HS-27A (cell line): ENCODE measurements at places on chromosomes 12 and 14.
A peak's percentile ranks its signal among the peaks of the same experiment; 100 is the strongest.

GRCh38 chr12:32476446-32476845 is 77.1 kb downstream of the FGD4 start:
- no peak for DNase-seq

- DNase-seq, result no peak
Measured at GRCh38 chr12:26830363-26830762, 2.6 kb downstream of the ITPR2 start.

DNA sequence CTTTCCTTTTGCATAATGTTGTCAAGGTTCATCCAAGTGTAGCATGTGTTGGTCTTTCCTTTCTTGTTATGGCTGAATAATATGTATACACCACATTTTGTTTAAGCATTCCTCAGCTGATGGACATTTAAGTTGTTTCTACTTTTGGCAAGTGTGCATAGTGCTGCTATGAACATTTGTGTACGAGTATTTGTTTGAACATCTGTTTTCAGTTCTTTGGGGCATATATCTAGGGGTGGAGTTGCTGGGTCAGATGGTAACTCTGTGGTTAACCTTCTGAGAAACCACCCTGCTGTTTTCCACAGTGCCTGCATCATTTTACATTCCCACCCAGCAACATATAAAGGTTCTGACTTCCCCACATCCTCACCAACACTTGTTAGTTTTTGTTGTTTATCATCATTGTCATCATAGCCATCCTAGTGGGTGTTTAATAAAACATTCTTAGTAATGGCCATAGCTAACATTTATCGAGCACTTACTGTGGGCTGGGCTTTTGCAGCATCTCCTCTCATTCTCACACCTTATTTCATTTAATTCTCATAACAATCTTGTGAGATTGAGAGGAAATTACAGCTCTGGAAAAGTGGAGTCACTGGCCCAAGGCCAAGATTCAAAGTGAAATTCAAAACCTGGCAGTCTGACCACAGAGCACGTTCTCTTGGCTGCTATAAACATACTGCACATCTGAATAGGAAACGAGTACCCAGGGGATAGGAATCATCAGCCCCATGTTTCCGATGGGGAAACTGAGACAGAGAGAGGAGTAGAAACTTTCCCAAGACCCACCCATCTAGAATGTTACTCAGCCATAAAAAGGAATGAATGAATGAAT is 193.6 kb downstream of the KSR2 start:
- DNase-seq, result no peak

DNA sequence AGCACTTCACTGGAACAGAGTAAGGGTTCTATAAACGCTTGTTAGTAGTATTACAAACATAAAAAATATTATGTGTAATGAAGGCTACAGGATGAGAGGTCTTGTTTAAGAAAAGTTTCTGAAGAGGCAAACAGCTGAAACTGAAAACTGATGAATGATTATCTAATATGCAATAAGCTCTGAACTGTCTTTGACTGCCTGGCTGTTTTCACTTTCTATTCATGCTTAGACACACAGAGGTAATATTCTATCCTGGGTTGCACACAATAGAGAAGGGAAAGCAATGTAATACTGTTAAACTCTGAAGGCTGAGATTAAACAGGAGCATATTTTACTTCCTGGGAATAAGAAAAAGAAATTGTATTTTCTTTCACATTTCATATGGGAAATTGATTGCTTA is 251.3 kb downstream of the ALX1 start:
- DNase-seq, result no peak

GRCh38 chr12:130847112-130847511 is 8.1 kb upstream of the STX2 start:
- no peak for DNase-seq

- DNase-seq, result peak; percentile 15
Measured at GRCh38 chr12:124032265-124032886, 59.4 kb downstream of the ZNF664 start.

DNA sequence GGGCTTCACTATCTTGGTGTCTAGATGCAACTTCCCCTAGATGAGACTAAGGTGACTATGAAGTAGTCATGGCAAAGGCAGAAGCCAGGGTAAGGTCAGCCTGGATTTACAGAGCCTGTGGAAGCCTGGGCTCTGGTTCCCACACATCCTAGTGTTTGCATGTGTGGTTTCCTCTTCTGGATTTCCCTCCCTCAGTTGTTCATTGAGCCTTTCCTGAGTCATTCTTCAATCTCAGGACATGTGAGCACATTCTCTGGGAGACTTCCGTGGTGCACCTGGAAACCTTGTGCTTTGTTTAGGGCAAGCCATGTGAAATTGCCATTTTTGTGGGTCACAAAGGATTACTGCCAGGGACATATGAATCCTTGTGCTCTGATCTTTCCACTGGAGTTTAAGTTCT is 236.6 kb downstream of the C12orf75 start:
- DNase-seq, result no peak

DNA sequence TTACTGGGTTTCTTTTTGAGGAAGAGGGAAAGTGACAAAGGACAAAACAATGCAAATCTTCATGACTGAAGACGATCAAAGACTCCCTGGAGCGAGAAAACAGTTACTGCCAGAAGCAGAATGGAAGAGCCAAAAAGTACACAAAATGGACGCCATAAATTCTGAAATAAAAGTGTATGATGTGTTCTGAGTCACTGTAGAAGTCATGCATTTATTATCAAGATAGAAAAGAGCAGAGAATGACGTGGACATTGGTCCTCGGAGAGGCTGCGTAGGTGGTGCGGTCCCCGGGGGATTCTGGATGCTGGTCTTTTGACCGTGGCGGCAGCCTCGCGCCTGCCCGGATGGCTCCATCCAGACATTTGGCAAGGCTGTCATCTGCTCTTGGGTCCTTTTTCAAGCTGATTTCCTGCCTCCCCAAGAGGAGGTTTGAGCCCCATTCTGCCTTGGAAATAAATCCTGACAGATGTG is 52.8 kb downstream of the C14orf132 start:
- DNase-seq, result no peak

DNA sequence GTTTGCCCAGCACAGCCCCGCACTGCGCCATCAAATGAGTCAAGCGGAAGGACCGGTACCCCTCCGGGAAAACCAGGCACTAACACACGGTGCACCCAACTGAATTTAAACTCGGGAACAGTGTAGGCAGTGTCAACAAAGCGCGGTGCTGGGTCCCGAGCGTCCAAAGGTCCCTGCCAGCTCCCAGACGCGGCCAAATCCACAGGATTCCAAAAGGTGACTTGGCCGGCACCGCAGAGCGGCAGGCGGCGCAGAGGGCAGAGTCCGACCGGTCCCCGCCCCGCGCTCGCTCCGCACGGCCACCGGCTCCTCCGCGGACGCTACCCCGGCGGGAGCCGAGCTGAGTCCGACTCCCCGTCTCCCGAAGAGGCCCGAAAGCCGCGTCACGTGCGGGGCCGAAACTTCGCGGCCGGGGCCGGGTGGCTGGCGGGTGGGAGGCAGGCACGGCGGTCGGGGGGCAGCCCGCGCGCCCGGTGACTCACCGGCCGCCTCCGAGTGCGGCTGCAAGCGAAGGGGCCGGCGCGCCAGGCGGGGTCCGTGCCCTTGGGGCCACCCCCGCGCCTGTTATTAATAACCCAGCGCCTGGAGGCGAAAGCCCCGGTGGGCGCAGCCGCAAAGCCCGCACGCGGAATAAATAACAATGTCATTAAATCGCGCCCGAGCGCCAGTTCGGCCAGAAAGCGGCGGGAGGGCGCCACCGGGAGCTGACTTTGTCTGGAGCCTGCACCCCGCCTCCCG is 863 bp downstream of the DENND5B start:
- peak; percentile 77 for DNase-seq

GRCh38 chr14:104970231-104971068 is 7.7 kb downstream of the AHNAK2 start:
- DNase-seq, result peak; percentile 53

DNA sequence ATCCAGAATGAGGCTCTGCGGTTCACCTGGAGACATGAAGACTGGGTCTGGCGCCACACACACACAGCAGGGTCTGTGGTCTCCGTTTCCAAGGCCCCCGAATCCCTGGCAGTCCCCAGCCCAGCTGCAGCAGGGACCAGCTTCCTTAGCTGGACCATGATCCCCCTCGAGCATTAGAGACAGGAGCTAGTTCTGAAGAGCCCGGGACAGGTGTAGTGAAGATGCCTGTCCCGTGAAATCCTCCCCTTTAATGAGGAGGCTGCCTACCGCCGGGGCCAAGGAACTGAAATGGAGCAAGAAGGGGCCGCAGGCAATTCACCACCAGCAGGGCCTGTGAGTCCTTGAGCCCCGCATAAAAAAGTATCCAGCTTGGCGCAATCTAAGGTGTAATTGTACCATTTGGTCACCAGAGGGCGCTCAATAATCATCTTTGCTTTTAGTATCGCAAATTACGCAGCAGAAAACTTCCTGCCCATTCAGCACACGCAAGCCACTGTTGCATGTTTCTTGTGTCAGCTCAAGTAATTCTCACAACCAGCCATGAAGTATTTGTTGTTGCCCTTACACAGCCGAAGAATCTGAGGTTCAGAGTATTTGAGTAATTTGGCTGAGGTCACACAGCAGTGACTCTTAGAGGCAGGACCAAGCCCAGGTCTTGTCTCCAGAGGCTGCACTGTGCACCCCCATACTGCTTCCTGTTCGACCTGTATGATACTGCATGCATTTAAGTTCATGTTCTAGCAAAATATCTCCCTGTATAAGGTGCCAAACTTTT is 54.3 kb upstream of the PPP2R5C start:
- peak; percentile 51 for DNase-seq

GRCh38 chr14:92663049-92663448 is 85.4 kb downstream of the LGMN start:
- DNase-seq, result no peak

DNA sequence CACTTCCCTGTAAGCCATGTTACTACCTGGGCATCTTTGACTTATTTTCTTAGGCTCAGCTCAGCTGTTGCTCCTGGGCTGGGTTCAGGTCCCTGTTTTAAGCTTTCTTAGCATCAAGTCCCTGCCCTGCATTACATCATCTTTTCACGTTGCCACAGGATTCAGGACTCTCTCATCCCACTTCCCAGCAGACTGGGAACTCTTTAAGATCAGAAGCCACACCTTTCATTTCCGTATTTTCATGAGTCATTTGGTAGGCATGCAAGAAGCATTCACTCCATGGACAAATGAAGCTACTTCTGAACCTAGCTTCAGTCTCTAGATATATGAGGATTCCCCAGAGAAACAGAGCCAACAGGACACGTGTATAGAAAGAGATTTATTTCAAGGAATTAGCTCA is 726.8 kb downstream of the VRK1 start:
- DNase-seq, result no peak

GRCh38 chr12:21502164-21502496 is 541 bp downstream of the GOLT1B start:
- no peak for DNase-seq

GRCh38 chr14:75088566-75089373 is 19.3 kb downstream of the ZC2HC1C start:
- no peak for DNase-seq

- no peak for DNase-seq
Measured at GRCh38 chr12:6384499-6385436, 806 bp downstream of the LTBR start.

DNA sequence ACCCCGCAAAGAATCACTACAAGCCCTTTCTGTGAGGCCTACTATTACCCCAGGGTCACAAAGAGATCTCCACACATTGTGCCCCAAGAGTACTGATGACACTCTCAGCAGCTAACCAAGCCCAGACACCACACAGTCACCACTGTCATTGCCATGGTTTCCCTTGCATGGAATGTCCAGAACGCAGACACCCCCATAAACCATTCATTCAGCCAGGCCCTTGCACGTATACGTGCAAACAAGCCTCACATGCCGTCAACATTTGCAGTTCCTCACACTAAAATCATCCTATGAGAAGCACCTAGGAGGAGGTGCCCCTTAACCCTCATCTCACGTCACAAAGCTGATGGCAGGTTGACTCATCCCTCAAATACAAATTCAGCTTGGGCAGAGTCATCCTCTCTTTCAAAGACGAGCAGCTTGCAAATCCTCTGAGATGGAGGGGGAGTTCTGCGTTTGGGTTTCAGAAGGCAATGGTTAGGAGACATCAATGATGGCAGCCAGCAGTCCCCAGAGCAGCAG is 17.1 kb upstream of the KRT77 start:
- DNase-seq, result no peak

GRCh38 chr12:92431146-92431545 is 271.6 kb upstream of the PLEKHG7 start:
- no peak for DNase-seq

GRCh38 chr12:49707128-49707811 is at the start of gene FMNL3:
TSS of gene FMNL3 (minus strand) at chr12:49707405. CDS start at chr12:49707180, 225 bp downstream.
- DNase-seq, result peak; percentile 76

GRCh38 chr12:125272383-125272933 is 207.2 kb downstream of the AACS start:
- no peak for DNase-seq

- DNase-seq, result no peak
Measured at GRCh38 chr14:94989946-94990345, 167.4 kb downstream of the DICER1 start.

GRCh38 chr12:46452061-46452615 is 79.6 kb upstream of the SLC38A2 start:
- no peak for DNase-seq

DNA sequence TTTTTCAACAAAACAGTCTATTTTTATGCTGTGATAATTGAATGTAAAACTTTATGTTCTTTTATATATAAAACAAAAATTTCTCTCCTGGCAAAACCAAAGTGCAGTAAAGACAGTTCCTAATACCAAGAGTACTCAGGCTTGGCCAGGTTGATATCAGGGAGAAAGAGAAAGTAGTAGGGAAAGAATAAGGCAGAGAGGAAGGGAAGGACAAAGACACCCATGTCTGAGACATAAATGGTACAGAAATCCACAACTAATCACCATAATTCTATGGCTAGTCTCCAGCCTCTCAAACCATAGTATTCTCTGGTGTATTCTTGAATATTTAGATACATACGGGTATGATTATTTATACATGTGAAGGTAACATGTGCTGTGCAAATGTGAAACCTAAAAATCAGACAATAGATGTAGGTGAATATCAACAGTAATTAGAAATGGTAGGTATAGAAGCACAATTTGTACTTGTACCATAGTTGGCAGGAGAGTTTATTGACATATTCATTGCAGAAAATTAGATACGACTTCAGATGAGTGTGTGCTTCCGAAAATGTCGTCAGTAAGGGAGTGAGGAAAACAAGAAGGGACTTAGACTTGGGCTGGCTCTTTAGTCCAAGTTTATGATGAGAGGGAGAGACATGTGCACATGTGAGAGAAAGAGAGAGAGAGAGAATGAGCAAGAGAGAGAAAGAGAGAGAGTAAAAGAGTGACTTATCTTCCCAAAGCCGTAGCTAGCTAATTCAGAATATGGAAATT is 230.8 kb upstream of the NPAS3 start:
- DNase-seq, result no peak

DNA sequence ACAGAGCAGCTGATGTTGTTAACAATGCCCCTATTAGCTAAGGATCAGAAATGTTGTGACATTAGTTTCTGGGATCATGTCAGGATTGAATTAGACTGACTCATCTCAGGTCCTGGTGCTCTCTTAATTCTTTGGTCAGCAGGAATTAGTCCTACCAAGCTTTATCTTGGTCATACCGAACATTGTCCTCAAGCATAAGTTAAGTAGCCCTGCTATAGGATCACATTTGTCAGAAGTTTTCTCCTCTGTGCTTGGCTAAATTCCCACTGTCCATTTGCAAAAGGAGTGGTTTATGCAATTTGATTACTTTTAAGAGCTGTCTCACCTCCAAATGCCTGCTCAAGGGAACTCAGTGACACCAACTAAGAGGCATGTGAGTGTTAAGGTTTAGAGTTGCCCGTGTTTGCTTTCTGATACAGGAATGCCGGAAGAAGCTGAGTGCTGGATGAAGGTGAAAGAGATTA is 48.4 kb upstream of the IFNG-AS1 start:
- peak; percentile 8 for DNase-seq

- DNase-seq, result no peak
Measured at GRCh38 chr12:86230516-86231146, 25.6 kb downstream of the MGAT4C start.

GRCh38 chr12:69118516-69118915 is 120.9 kb upstream of the CPSF6 start:
- no peak for DNase-seq
